ENCODE measurements at places on chromosomes 2 and 18. TPM values are rescaled to one million over a fixed set of nuclear protein-coding genes. Genes with fewer than 3 reads are reported as not detected.

DNA sequence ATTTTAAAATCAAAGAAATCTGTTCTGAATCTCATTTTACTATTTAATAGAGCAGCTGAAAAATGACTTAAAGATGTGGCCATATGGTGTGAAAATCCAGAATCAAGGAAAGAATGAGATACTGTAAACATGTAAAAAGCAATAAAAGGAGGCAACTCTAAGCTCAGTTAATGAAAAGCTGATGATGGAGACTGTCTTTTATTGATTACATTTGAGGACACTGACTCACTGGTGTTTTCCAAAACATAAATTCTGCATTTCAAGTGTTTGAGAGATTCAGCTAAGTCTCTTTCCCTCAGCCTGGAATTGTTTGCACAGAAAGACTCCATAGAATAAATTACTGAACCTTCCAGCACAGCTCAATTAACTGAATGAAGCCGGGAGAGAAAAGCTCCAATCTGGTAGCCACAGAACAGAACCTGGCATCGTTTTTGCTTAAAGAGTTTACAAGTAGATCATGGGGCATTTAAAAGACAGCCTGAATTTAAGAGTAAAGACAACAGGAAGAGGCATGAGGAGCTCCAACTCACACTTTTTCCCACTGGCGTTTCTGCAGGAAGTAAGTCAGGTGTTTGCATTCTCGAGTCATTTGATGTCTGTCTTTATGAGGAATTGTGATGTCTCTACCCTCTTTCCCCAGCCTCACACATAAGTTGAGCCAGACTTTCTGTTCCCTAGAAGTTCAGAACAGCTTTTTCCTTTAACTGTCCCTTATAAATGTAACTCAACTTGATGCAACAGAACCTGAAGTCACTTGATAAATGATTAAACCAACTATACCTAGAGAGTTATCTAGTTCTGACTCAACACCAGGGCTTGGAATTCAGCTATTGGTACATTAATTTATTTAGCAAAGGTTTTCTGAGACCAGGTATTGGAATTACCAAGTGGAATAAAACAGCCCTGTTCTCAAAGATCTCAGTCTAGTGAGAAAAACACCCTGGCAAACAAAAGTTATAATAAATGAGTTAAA is 53.3 kb downstream of the FTCDNL1 start:
- DNase-seq = no peak

DNA sequence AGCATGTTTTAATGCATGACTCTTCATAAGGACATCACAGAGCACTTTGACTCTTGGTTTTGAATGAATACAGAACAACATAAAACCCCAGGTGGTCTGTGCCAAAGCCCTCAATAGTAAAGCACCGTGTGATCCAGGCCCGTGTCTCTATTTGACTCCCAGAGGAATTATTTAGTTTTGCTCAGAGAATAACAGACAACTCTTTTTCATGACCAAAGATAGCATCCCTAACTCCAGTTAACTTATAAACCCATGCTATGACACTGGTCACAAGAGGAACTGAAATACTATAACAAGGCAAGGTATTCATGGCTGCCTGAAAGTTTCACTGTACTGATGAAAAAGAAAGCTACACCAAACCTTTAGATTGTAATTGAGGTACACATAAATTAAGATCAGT is 128.4 kb downstream of the IKZF2 start:
- DNase-seq = no peak

- DNase-seq = no peak
These were observed 573.4 kb downstream of the CPS1 start for GRCh38 chr2:211129798-211130197.

DNA sequence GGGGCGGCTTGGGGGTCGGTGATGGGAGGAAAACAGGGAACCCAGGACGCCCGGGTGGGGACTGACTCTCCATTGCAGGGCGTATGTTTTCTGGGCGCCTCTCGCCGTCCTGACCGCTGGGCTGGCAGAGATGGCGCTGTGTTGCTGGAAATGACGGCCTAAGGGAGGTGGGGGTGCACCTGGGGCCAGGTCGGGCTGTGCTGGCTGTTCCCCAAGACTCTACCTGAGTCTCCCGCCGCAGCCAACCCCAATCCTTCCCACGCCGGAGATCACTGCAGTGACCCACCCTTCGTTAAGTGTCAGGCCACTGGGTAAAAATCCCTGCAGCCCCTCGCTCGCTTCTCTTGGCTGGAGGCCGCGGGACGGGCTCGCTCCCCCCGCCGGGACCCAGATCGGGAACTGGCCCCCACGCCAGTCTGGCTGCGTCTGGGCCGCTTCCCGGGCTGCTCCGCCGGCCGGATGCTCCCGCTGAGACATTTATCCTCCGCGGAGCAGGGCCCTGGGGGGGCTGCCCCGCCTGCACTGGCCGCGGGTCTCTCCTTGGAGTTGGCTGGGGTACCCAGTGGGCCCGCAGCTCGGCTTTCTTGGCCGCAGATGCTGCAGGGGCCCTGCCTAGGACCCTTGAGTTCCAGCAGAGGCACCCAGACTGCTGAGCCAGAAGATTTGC is 7.8 kb upstream of the ARMC9 start:
- DNase-seq = no peak

GRCh38 chr2:218230882-218231281 is 13.9 kb downstream of the ARPC2 start:
- DNase-seq = peak; percentile 68

DNA sequence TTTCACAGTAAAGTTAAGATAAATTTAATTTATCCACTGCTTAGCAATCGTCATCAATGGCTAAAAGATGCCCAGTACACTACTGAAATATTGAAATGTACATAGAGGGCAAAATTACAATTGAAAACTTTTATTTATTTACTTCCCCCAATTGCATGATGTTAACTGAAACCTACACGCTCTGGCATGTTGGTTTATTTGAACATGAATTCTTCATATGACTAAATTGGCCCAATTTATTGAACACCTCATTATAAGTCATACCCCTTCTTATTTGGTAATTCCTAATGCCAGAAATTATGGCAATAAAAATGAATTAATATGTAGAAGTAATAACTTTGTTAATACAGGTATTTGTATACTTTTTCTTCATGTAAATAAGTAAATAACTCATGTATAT is 183.0 kb upstream of the ZC3H15 start:
- no peak for DNase-seq

- DNase-seq = peak; percentile 21
These were observed 1.5 kb downstream of the EXOC6B start for GRCh38 chr2:72824224-72824842.

- DNase-seq = no peak
These were observed 62.2 kb downstream of the RPL37A start for GRCh38 chr2:216560838-216561270.

- no peak for DNase-seq
These were observed 1272.2 kb upstream of the LRRTM1 start for GRCh38 chr2:81576713-81577112.

- DNase-seq = no peak
These were observed 123.4 kb downstream of the DOCK10 start for GRCh38 chr2:224918626-224919471.

- DNase-seq = no peak
These were observed 231.7 kb upstream of the FOSL2 start for GRCh38 chr2:28160986-28161425.

DNA sequence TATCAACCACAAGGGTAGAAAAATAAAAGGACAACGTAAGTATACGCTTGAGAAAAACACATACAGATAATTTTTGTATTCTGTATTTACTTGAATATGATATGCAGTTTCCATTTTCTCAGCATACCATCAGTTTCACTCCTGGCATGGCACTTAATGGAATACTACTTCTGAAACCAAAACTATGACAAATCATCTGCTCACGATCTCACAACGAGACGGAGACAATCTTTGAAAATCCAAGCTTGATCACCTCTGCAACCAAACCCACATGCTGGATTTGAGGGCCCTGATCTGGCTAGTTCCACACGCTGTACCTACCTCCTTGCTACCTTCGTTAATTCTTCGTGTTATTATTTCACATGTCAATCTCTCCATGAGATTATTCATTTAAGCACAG is 387.6 kb downstream of the NBAS start:
- DNase-seq = peak; percentile 32

- no peak for DNase-seq
These were observed 87.7 kb downstream of the PRKRA start for GRCh38 chr2:178363252-178363651.

- DNase-seq = no peak
These were observed 408.2 kb upstream of the HNRNPA3 start for GRCh38 chr2:176804392-176804791.

- no peak for DNase-seq
These were observed 133.7 kb downstream of the ATL2 start for GRCh38 chr2:38243186-38243880.

DNA sequence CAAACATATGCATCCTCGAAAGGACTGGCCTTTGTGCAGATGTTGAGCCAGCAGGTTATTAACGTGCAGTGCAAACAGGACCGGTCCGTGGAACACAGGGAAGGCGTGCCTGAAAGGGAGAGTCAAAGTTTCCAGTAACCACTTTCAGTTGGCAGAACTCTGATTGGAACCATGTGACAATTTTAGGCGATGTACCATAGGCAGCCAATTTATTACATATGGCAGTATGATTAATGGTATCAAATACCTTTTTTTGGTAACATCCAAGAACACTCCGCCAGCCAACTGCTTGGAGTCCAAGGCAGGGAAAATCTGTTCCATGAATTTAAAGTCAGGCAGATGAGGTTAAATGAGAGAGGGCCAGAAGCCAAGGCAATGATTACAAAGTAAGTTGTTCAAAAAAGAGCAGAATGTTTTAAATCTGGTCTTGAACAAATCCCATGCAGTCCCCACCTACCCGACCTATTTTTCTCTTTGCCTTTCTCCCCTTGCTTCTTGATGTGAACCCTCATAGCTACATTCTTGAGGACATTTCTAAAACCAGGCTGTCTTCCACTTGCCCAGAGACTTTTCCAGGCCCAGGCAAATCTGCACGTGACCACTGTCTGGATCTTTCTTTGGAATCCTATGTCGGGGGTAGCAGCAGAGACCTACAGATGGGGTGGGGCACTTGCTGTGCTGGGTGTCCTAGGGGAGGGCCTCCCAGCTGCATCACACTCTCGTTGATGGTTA is 351.7 kb downstream of the HRH4 start:
- no peak for DNase-seq

- no peak for DNase-seq
These were observed 90.9 kb downstream of the ACAA2 start for GRCh38 chr18:49722477-49722876.

- no peak for DNase-seq
These were observed 180.2 kb upstream of the RAB6C start for GRCh38 chr2:129799036-129799958.

- DNase-seq = no peak
These were observed 90.4 kb downstream of the PTRHD1 start for GRCh38 chr2:24702800-24703199.

DNA sequence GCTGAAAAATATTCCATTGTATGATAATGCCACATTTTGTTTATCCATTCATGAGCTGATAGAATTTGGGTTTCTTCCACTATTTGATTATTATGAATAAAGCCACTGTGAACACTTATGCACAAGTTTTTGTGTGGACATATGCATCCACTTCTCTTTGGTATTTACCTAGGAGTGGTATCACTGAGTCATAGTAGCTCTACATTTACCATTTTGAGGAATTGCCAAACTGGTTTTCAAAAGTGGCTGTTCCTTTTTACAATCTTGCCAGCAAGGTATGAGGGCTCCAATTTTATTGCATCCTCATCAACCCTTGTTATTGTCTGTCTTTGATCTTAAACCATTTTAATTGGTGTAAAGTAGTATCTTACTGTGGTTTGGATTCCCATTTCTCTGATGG is 13.3 kb upstream of the EHBP1 start:
- DNase-seq = no peak

- DNase-seq = peak; percentile 23
These were observed 116.6 kb upstream of the PELI1 start for GRCh38 chr2:64260817-64261216.

- DNase-seq = no peak
These were observed 615.8 kb downstream of the ARHGAP15 start for GRCh38 chr2:143745060-143745459.

- DNase-seq = no peak
These were observed 824.9 kb upstream of the CRIM1 start for GRCh38 chr2:35530615-35531135.

DNA sequence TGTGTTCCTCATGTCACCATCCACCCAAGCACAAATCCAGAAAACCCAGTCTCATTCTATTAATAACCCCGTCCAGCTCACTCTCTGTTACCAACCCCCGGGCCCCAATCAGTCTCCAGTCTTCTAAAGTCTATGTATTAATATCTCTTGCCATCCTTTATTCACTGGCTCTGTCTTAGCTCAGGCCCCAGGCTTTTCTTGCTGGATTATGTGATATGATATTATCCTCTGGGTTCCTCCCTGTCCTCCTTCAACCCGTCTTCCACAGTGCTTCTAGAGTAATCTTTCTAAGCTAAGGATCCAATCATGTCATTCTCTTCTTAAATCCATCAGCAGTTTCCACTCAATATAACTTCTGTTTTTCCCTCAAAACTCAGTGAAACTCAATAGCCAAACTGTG is 240.5 kb upstream of the OSR1 start:
- DNase-seq = no peak

- DNase-seq = no peak
These were observed 453.9 kb upstream of the DDX18 start for GRCh38 chr2:117360586-117360985.

DNA sequence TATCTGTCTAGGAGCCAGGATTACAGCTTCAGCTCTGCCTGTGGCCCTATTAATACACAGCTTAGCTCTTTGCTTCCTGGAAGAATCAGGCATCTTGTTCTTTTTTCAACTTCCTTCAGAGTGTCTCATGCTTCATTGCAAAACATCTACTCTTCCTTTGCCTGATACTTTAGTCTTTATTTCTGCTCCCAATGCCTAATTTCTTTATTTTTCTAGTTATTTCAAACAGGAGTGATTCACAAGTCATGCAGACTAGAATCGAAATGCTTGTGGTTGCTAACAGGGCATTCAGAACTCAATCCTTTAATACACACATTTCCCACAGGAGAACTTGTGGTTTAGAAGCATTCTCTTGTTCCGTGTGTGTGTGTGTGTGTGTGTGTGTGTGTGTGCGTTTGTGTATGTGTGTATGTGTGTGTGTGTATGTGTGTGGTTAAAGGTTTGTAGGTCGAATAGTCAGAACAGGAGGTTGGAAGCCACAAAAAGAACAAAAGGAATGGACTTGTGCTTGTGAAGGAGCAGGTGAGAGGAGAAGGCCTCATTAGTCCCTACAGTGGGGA is 28.3 kb upstream of the INSIG2 start:
- DNase-seq = no peak

- DNase-seq = no peak
These were observed 87.4 kb downstream of the GAREM1 start for GRCh38 chr18:32383050-32383819.

DNA sequence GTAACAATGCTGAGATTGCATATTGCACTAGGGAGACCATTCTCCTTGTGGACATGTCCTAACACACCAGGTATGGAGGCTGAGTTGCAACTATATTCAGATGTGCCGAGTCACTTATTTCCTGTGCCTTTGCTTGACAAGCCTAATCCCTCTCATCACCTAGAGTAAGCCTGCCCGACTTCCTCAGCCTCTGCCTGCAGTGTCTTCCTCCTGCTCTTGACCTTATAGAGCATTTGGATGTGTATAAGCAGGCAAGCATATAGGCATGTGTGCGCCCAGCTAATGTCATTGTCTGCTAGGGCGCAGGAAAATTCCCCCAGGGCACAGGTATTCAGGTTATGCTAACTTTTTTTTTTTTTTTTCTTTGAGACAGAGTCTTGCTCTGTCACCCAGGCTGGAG is 316.9 kb downstream of the CDH2 start:
- DNase-seq = no peak

- DNase-seq = no peak
These were observed 104.7 kb downstream of the GPR39 start for GRCh38 chr2:132521341-132521740.

EMX1 gene
- not detected for total RNA-seq

ZBTB7C gene
- not detected for total RNA-seq

EDAR gene
- total RNA-seq = 0.09 TPM

ATP6V1B1 gene
- not detected for total RNA-seq

ZNF521 gene
- not detected for total RNA-seq

MROH2A gene
- not detected for total RNA-seq

Data from activated CD8-positive, alpha-beta T cell treated with anti-CD3 and anti-CD28 coated beads for 36 hours (primary cell).